ENCODE measurements at places on chromosomes 7 and 10. TPM values are rescaled to one million over a fixed set of nuclear protein-coding genes. Genes with fewer than 3 reads are reported as not detected.

DNA sequence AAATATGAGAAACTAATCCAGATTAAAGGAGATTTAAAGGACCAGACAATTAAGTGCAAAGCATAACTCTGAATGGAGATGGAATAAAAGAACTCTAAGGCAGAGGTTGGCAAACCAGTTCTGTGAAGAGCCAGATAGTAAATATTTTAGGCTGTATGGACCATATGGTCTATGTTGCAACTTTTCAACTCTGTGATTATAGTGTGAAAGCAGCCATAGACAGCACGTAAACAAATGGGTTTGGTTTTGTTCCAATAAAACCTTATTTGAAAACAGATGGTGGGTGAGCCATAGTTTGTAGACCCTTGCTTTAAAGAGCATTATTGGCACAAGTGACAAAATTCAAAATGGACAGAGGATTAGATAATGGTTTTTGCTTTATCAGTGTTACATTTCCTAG is 884.1 kb downstream of the CCSER2 start:
- DNase-seq: no peak

DNA sequence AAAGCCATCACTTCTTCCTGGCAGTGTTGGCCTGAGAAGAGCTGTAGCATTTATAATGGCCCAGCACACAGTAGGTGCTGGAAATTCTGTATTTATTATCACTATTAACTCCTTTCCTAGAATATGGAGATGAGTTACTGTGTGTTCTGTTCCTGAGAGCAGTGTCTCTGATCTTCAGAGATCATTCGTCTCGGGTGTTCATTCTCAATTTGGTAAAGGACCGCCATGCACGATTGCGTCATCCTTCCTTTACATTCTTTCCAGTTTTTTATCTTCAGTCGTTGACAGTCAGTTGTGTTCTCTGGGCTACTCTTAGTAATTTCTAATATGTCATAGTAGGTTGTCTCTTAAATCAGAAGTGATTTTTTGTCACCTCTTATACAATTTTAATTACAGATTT is 18.6 kb downstream of the RNF32 start:
- DNase-seq: no peak

GRCh38 chr7:34165927-34166550 is 260.7 kb downstream of the BMPER start:
- peak; percentile 36 for DNase-seq

- DNase-seq: no peak
Observed at GRCh38 chr7:107600816-107601215, 20.8 kb downstream of the BCAP29 start.

- peak; percentile 45 for DNase-seq
Observed at GRCh38 chr10:16995867-16996529, 133.6 kb downstream of the CUBN start.

GRCh38 chr7:148856891-148857290 is 27.2 kb downstream of the EZH2 start:
- DNase-seq: peak; percentile 27

- DNase-seq: no peak
Observed at GRCh38 chr7:8511855-8512254, 78.4 kb downstream of the NXPH1 start.

GHRHR gene
- not detected for total RNA-seq

FOXK1 gene
- 14.3 TPM for total RNA-seq

DTX2 gene
- total RNA-seq: 24.4 TPM

CDNF gene
- total RNA-seq: 0.77 TPM

TMEM140 gene
- 0.60 TPM for total RNA-seq

DNA sequence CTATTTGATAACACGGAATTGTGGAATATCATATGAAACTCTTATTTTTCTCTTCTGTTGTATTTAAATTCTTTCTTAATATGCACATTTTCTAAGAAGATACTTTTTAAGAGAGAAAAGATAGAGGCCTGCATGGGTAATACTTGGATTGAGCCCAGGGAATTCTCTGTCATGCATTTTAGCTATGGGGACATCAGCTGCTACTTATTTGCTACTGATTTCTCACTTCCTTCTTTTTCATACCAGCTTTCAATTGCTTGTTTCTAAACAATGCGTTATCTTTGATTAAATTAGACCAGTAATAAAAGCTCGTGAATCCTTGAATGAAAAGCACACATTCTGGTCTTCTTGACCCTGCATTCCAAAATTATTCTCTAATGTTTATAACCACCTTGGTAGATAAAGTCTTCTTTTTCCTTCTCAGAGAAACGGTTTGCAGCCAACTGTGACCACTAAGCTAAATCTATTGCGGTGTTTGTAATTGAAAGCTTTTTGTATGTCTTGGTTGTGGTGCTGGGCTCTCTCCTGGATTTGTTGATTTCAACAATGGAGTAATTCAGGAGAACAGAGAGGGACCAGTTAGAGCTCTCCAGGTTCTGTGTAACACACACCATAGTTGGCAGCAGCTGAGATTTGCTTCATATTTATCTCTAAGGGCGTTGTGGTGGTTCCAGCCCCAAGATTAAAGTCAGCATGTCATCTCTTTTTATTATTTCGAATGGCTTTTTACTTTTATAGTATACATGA is 139.3 kb downstream of the PPP1R9A start:
- no peak for DNase-seq

- DNase-seq: no peak
Observed at GRCh38 chr10:29317423-29318021, 28.7 kb downstream of the LYZL1 start.

- no peak for DNase-seq
Observed at GRCh38 chr7:48101352-48101751, 12.3 kb downstream of the UPP1 start.

GRCh38 chr10:15367296-15368085 is 3.6 kb downstream of the FAM171A1 start:
- no peak for DNase-seq

OR2A25 gene
- total RNA-seq: not detected

GRCh38 chr7:8618441-8619070 is 185.1 kb downstream of the NXPH1 start:
- no peak for DNase-seq

GJD4 gene
- total RNA-seq: not detected

DNA sequence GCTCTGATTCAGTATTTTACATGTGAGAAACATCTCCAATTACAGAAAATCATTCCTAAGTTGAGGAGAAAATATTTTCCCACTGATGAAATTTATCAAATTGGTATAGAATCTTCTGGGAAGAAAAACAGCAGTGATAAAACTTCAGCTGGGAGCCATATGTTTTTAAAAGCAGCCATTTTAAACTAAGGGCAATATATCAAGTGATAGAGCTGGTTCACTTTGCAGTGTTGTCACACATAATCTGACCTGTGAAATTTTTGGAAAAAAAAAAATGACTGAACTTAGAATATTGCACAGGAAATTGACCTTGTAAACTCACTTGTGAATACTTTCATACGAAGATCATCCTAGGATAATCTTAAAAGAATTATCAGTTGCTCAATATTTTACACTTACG is 10.5 kb upstream of the EZH2 start:
- DNase-seq: no peak

ZNF804B gene
- not detected for total RNA-seq

DNA sequence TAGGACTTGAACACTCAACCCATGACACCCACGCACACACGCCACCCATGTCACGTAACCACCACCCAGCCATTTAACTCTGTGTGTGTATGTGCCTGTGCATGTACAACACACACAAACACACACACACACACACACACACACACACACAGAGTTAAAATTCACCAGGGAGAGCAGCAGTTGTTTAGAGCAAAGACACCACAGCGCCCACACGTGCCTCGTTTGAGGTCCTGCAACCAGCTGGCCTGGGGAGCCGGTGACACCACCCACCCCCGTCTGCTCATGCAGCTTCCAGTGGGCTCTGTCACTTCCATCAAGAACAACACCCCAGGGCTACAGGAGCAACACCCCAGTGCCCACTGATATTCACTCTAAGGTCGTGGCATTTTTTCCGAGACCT is 97.4 kb downstream of the ELFN1 start:
- DNase-seq: no peak

- no peak for DNase-seq
Observed at GRCh38 chr7:74586258-74587175, 71.0 kb upstream of the GTF2I start.

GRCh38 chr10:50503661-50504320 is 120.0 kb downstream of the SGMS1 start:
- no peak for DNase-seq

PALD1 gene
- total RNA-seq: 1.4 TPM

DNA sequence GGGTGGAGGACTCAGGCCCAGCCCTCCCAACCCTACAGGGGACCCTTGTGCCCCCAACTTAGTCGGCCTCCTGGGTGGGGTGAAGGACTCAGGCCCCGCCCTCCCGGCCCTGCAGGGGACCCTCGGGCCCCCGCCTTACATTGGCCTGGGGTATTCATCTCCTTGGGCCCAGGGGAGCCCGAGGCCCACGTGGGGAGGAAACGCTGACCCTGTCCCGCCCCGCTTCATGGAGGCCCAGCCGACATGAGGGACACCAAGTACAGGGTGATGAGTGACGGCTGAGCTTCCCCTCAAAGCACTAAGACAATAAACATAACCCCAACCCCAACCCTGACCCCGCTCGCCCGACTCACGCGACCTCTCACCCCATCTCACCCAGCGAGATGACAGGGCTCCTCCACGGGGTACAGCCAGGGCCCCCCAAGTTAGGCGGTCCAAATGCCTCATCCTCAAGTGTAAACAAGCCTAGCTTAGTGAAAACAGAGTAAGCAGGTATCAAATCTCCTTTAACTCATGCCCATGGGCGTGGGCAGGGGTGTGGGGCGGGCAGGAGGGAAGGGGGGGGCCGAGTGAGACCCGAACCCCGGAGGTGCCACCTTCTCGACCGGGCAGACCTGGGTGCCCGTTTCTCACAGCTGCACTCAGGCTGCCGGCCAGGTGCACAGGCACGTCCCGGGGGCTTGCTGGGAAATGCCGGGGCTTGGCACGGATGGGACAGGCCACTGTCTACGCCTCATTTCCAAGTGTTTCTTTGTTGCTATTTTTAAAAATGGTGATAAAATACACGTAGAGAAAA is 8.2 kb downstream of the CYP2W1 start:
- DNase-seq: no peak

- peak; percentile 18 for DNase-seq
Observed at GRCh38 chr7:156096771-156097538, 284.7 kb upstream of the SHH start.

- DNase-seq: peak; percentile 40
Observed at GRCh38 chr10:29595636-29596225, 39.0 kb downstream of the SVIL start.

DNA sequence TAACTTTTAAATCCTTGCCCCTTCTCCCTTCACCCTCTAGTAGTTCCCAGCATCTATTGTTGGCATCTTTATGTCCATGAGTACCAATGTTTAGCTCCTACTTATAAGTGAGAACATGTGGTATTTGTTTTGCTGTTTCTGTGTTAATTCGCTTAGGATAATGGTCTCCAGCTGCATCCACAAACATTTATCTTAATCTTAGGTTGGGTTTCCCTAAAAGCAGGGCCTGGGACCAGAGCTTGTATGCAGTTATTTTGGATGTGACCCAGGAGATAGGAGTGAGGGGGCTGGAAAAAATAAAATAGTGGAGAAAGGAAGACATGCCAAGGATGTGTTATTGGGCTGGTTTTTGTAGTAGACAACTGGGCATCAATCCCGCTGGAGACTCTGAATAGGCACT is 571.8 kb downstream of the CCSER2 start:
- no peak for DNase-seq

DNA sequence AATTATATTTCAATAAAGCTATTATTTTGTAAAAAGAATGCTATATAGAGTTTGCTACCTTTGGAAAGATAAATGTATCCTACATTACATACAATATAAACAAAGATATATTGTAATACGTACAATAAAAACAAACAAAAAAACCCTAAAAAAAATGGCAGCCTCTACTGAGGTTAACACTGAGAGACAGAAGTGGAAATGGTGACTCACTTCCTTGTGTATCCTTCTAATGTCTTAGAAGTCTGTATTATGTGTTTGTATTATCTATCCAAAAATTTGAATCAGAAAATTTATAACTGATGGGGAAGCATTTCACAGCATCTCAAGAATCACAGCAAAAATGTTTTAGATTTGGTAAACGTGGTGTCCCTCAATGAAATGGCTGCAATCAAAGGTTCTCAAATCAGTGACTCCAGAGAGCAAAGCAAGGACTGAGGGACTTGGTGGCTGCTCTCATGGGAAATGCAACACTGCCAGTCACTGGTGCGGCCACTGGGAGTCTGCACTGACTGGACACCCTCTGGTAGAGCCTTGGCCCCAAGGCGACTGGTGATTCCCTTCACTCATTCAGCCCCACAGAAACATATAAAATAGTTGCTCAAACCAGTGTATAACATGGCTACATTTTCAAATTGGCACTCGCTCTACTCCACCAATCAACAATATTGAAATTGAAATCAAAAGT is 53.8 kb downstream of the PANK1 start:
- DNase-seq: peak; percentile 13

MRPS17 gene
- 24.9 TPM for total RNA-seq

LRRN3 gene
- total RNA-seq: not detected
